ENCODE measurements at places on chromosomes 11 and 22.

DNA sequence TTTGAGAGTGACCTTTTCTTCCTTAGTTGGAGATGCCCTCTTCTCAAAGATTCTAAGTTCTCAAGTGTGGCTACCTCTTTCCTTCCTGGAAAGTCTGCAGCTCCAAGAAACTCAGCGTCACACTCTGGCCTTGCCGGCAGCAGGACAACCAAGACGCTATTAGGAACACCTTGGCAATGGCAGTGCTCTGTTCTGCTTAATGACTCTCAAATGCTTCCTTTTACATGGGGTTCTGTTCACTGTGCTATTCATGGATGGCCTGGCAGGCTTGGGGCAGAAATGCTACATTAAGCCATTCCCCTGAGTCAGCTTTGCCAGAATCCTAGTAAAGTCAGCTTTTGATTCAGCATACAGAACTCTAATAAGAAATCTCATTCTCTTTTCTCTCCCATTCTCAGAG is 25.9 kb downstream of the LARGE2 start:
- no peak for DNase-seq

DNA sequence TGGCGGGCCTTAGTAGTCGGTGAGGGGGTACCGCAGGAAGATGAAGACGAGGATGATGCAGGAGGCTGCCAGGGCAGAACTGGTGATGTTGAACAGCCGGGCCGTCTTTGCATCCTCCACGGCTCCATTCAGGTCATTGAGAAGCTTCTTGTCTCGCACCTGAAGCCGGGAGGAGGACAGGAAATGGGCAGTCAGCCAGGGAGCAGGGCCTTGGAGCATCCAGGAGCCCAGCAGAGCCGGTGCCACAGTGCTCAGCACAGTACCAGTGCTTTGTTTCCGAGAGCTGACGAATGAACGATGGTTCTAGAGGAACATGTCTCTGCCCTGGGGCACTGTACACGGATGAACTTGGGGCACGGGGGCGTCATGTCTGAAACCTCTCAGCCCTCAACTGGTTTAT is 15.1 kb downstream of the IFITM10 start:
- DNase-seq, result peak; percentile 32

DNA sequence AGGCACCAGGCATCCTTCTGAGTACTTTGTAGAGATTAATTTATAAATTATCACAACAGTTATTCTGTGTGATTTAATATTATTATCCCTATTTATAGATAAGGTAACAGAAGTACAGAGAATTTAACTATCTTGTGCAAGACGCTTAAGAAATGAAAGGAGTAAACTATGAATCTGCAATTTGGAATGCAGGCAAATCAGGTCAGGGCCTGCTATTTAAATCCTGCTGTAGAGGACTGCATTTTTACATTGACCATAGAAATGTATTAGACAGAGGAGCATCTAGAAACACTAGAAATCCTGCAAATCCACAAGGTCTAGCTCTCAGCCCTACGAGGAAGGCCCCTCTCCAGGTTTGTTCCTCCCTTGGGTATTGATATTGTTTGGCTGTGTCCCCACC is 336.2 kb downstream of the ETS1 start:
- DNase-seq, result no peak

DNA sequence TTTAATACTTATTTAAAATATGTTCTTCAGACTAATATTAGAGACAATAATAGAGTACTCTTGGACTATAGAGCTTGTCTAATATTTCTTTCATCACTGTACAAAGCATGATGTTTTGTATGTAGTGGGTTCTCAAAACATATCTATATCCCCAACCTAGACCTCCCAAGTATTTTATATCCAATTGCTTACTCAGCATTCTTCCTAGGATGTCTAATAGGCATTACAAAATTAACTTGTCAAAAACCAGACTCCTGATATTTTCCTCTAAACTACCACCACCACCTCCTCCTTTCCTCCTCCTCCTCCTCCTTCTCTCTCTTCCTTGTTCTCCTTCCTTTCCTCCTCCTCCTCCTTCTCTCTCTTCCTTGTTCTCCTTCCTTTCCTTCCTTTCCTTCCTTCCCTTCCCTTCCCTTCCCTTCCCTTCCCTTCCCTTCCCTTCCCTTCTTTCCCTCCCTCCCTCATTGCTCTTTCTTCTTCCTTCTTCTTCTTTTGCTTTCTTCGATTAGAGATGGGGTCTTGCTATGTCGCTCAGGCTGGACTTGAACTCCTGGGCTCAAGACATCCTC is 21.3 kb downstream of the BCO2 start:
- DNase-seq, result no peak

DNA sequence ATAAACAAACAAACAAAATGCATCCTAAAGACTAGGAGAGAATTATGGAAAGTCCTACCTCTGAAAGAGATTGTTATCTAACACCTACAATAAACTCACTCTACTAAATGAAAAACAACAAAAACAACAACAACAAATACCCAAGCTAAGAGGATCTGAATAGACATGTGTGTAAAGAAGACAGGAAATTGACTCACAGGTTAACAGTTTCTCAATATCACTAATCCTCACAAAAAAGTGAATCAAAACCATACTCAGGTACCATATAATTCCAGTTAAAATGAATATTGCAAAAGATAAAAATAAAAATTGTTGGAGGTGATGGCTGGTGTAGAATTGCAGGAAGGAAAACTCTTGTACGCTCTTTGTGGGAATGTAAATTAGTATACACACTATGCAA is 110.4 kb upstream of the TOP3B start:
- no peak for DNase-seq

DNA sequence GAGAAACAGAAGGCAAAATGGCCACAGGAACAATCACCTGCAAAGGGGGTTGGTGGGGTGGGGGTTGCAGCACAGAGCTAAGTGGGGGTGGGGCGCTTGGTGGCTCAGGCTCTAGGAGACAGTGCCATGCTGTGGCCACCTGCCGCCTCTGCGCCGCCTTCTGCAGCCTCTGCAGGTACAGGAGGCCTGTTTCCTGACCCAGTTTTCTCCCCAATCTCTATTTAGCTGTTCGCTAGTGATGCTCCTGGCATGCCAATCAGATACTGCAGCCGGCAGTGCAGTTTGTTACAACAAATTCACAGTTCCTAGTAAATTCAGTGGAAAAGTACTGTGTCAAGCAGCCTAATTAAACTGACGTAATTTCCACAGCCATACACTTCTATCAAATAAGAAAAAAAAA is 106.4 kb downstream of the SERGEF start:
- no peak for DNase-seq

GRCh38 chr22:24402460-24403192 is 24.8 kb upstream of the ADORA2A start:
- DNase-seq, result peak; percentile 87

- DNase-seq, result peak; percentile 95
Observed at GRCh38 chr11:66317723-66318599, 1.1 kb upstream of the CD248 start.

- no peak for DNase-seq
Observed at GRCh38 chr11:12559011-12559410, 115.2 kb upstream of the TEAD1 start.

Measured in inflammatory macrophage (primary cell).